ENCODE measurements at places on chromosomes 7 and 10. TPM values are rescaled to one million over a fixed set of nuclear protein-coding genes. Genes with fewer than 3 reads are reported as not detected.

- H3K27me3 ChIP-seq: no peaks in the 10 kb centered on the region
- H3K27ac ChIP-seq: no peak overlapping the region
- no peak for DNase-seq
- no peaks in the 10 kb centered on the region for H3K4me1 ChIP-seq
Measured at GRCh38 chr7:15764851-15765382, 78.4 kb upstream of the MEOX2 start.

DNA sequence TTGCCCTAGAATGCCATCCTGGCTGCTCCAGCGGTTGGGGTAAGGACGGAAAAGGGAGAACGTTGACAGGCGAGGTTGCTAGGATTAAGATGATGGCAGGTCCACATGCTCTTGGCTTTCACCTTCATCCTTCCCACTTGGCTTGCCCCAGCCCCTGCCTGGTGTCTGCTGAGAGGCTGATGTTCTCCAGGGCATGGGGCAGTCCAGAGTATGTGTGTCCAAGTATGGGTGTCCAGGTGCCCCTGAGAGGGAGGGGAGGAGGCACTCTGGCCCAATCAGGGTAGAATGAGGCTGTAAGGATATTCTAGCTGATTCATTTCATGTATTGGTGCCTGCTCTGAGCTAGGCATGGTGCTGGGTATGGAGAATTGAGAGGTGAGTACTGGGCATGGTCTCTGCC, 12.6 kb downstream of the NEURL1 start:
- no peak for DNase-seq
- H3K27ac ChIP-seq: no peak overlapping the region
- H3K36me3 ChIP-seq: no peaks in the 10 kb centered on the region

- no peak overlapping the region for H3K4me3 ChIP-seq
- DNase-seq: no peak
- peaks cover 2% of the 10 kb centered on the region for H3K4me1 ChIP-seq
- H3K36me3 ChIP-seq: no peaks in the 10 kb centered on the region
Measured at GRCh38 chr10:43939939-43940820, 291.5 kb upstream of the ZNF32 start.

GRCh38 chr10:70518695-70519094, 40.1 kb downstream of the PALD1 start:
- no peak overlapping the region for H3K27ac ChIP-seq
- H3K27me3 ChIP-seq: no peaks in the 10 kb centered on the region

GRCh38 chr10:14654821-14655382, 119.8 kb downstream of the FAM107B start:
- H3K4me1 ChIP-seq: peaks cover 86% of the 10 kb centered on the region
- H3K27ac ChIP-seq: no peak overlapping the region
- peaks cover 18% of the 10 kb centered on the region for H3K36me3 ChIP-seq
- H3K27me3 ChIP-seq: no peaks in the 10 kb centered on the region

DNA sequence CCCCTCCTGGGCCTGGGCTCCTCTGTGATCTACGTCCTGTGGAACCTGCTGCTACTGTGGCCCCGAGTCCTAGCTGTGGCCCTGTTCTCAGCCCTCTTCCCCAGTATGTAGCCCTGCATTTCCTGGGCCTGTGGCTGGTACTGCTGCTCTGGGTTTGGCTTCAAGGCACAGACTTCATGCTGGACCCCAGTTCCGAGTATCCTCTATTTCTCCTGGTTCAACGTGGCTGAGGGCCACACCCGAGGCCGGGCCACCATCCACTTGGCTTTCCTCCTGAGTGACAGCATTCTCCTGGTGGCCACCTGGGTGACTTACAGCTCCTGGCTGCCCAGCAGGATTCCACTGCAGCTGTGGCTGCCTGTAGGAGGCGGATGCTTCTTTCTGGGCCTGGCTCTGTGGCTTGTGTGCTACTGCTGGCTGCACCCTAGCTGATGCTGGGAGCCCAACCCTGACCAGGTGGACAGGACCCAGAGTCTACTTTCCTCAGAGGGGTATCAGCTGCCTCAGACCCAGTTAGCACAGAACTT, 37.8 kb upstream of the MMD2 start:
- H3K27ac ChIP-seq: no peak overlapping the region
- no peak for DNase-seq
- no peak overlapping the region for H3K4me3 ChIP-seq
- H3K36me3 ChIP-seq: peaks cover 30% of the 10 kb centered on the region
- no peaks in the 10 kb centered on the region for H3K27me3 ChIP-seq

CLCN1 gene
- 0.06 TPM for total RNA-seq

NOBOX gene
- not detected for total RNA-seq

Measured in activated CD4-positive, alpha-beta T cell treated with anti-CD3 and anti-CD28 coated beads, Interleukin-2, amount 10 ng/mL, durations not matched to agents 7 days and 5 days (primary cell).